ENCODE measurements at places on chromosomes 2 and 18.

- DNase-seq = no peak
Observed at GRCh38 chr2:21276163-21276562, 152.4 kb downstream of the TDRD15 start.

DNA sequence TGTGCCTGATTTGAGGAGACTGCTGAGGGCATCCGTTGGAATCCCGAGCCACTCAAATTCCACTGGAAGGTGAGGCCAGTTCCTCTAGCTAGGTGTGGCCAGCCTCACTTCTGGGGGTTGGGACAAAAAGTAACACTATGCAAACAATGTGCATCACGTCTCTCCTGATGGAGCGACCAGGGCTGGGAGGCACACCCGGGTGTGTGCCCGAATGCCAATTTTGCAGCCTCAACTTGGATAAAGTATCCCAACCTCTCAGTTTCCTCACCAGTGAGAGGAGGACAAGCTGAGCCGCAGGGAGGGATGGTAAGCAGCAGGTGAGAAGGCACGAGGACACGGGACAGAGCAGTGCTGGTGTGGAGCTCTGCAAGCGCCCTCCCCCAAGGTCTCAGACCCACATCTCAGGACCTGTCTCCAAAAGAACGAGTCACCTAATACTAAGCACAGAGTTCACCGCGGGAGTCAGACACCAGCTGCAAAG is 218.3 kb downstream of the HAUS1 start:
- no peak for DNase-seq

- no peak for DNase-seq
Observed at GRCh38 chr2:236968101-236968879, 117.4 kb upstream of the COPS8 start.

GRCh38 chr2:4549666-4550210 is 846.4 kb downstream of the DCDC2C start:
- DNase-seq = no peak

- no peak for DNase-seq
Observed at GRCh38 chr2:147273628-147274027, 571.2 kb upstream of the ACVR2A start.
